Activated CD4-positive, alpha-beta T cell treated with anti-CD3 and anti-CD28 coated beads for 48 hours (primary cell): ENCODE measurements at places on chromosomes 3 and 15.
A peak's percentile ranks its signal among the peaks of the same experiment; 100 is the strongest.

DNA sequence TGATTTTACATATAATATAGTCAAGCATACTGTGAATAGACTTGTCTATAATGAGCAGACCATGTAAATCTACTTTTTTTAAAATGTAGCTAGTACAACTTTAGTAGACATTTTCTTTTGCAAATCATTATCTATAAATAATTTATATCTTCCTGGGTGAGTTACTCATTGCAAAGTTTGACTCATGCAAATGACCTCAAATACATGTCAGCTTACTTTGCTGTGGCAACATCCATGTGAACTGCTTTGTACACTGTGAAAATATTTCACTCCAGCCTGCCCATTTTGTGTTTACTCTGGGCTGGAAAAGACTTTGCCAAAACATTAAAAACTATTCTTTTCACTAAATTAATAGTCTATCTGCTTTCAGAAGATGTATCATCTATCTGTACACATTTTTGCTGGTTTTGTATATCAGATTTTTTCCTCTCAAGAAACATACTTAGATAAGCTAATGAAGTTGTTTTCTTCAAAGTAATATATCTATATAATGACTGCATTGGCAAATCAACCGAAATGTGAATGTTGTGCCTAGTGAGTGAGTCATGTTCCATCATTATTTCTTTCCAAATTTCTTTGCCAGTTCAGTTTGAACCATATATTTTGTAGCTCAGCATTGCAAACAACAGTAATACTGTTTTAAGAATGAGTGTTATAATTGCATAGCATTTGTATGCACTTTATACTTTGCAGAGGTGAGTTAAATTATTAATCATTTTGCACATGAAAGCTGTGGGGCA is 26.5 kb downstream of the IGSF10 start:
- DNase-seq: no peak

DNA sequence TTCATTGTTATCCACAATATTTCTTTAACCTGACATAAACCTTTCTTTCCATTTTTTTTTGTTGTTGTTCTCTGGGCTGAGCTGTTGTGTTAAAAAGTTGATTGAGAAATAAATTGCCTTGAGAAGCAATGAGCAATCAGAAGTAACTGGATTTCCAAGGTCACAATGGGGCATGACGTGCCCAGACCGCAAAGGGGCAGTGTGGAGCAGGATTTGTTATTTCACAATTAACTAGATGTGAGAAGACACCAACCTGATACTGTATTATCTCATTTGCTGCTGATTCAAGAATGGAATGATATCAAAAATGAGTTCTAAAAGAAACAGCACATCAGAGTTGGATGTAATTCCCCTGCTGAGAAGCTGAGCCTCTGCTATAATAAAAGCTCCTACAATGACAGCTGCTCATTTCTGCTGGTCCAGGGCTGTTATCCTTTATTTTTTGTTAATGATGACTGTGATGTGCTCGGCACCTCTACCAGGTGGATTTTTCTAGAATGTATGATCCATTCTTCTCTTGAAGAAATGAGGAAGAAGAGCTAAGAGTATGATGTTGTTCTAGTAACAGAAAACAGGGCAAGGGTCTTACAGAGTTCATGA is 28.1 kb downstream of the CPNE4 start:
- DNase-seq: peak; percentile 46

DNA sequence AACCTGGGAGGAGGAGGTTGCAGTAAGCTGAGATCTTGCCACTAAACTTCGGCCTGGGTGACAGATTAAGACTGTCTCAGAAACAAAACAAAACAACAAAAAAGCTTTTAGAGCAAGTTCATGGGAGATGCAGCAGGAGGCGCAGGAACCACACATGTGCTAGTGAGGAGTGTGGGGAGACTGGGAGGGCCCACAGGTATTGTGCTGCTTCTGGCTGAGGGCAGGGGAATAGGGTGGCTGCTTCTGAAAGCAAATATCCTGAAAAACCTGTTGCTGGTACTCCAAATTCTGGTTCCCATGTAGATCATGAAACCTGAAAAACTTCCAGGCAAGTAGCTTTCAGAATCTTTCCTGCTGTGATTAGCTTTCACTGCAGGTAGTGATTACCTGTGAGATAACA is 22.1 kb downstream of the TYRO3 start:
- peak; percentile 15 for DNase-seq

DNA sequence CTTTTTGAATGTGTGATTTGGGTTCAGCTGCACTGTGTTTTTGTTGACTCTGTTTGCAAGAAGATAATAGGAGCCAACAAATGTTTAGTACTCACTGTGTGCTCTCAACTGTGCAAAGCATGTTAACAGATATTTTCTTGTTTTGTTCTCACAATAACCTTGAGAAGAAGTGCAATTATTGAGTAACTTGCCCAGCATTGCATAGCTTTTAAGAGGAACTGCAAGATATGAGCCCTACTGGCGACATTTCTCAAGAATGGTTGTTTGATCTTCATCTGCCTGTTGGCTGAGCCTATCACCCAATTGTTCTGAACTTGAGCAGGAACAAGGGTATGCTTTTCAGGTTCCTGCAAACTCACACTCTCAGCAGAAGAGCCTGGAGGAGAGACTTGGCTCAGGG is 43.4 kb upstream of the AGBL1 start:
- no peak for DNase-seq

GRCh38 chr15:57418635-57419034 is 42.3 kb downstream of the CGNL1 start:
- no peak for DNase-seq

DNA sequence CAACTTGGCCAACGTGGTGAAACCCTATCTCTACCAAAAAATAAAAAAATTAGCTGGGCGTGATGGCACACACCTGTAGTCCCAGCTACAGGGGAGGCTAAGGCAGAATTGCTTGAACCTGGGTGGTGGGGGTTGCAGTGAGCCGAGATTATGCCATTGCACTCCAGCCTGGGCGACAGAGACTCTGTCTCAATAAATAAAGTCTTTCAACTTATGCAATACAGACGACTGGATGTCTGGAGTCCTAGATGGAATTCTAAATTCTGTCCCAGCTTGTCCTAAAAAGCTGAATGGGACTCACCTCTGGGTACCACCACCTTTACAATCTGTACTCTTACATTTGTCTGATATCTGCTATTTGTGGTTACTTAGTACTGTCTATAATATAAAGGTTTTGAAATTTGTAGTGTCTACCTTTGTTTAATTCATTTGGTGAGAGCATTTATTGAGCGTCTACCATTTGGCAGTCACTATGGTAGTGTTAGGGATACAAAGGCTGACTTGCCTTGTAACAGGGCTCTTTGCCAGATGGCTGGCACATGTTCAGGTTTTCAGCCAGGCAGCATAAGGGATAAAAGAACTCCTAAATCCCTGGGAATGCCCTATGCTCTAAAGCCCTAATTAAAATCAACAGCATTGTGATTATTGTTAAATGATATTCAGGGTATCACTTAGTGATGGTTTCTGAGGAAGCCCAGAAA is 7.2 kb upstream of the ZNF609 start:
- no peak for DNase-seq

DNA sequence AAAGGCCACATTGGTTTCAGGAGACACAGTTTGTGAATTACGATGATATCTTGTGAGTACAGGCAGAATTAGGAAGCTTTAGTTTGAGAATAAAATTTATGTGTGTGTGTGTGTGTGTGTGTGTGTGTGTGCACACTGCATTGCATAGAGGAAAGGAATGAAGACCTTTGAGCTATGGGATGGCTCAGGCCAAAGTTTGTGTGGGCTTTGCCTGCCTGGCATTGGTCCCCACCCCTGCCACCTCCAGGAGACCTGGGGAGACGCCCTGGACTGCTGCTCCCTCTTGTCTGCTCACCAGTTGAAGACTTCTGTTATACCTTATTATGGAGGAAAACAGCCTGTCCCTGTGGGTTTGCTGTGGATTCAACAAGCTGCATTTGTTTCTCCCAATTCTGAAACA is 37.2 kb downstream of the TIGIT start:
- DNase-seq: no peak

- DNase-seq: no peak
Observed at GRCh38 chr15:74025436-74025835, 30.9 kb downstream of the PML start.

DNA sequence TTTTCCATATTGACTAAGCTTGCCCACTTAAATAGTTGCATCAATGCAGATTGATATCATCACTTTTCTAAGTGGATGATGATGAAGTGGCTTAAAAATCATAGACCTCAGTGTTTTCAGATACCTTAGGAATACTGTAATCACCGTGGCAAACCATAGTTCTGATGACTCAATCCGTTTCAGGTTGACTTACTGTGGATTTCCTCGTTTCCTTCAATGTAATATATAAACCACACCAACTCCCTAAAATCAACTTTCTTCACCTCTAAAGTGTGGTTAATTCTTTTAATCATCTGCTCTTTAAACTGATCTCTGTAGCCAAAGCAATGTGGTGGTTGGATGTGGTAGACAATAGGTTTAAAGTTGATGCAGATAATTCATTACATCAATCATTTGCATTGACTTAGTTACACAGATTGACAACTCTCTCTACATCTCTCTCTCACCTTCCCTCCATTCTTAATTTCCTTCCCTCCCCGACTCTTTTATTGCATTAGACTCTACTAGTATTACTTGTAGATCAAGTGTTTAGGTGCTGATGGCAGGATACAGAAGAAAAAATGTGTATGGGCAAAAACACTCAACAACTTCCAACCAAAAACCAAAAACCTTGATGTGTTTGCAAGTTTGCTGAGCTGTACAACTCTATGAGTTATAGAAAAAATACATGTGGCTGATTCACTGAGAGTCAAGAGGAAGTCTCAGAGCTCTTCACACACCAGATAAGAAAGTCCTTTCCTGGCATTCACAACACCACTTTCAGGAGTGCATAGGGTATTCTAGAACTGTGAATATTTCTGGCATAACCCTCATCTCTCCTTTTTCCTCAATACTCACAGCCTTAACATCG is 243.5 kb downstream of the NFKBIZ start:
- DNase-seq: peak; percentile 16

DNA sequence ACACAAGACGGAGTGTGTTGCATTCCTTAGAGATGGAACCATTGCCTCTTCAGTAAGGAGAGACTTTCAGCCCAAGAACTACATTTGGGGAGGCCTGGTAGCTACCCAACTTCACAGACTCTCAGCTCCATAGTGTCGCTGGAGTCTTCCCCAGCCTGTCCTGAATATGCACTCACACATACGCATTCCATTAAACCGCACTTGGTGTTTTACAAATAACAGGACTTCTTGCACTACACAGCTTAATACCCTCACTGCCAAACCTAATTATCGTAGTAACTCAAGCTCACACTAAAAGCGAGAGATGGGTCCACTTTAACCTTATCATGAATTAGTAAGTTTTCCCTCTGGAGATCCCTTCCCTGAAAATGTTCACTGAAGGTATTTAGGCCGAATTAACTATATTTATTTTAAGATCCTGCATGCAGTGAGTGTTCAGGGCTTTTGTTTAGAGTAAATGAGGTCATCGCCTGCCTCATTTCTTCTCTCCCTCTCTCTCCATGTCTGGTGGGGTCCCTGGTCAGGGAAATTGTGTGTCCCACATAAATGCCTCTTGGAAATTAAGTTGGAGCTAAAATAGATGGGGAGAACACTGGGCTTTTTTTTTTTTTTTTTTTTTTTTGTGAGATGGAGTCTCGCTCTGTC is 171.9 kb downstream of the FAM43A start:
- DNase-seq: no peak

GRCh38 chr15:74428970-74429780 is 4.6 kb downstream of the SEMA7A start:
- DNase-seq: no peak

DNA sequence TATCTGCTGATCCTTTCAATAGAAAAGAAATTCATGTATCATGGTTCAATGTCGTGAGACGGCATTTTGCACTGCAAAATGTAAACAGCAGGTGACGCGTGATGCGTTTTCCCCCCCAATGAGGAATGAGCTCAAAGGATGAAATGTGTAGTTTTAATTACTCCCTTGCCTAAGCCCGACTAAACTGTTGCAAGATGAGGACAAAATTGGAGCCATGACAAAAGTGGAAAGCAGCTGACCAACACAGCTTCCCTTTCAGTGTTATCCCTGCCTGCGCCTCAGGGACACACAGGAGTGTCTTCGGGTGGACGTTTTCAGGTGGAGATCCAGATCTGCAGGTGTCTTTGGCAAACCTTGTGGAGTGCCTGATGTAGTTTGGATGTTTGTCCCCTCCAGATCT is 92.0 kb downstream of the GABRG3 start:
- DNase-seq: no peak

- DNase-seq: no peak
Observed at GRCh38 chr3:99666201-99666600, 27.8 kb downstream of the COL8A1 start.

DNA sequence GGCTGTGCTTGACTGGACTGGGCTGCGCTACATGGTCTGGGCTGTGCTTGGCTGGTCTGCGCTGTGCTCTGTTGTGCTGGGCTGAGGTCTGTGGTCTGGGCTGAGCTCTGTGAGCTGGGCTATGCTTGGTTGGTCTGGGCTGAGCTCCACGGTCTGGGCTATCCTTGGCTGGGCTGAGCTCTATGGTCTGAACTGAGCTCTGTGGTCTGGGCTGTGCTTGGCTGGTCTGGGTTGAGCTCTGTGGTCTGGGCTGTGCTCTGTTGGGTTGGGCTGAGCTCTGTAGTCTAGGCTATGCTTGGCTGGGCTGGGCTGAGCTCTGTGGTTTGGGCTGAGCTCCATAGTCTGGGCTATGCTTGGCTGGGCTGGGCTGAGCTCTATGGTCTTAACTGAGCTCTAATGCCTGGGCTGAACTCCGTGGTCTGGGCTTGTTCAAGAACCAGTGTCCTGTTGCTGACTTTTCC is 92.0 kb downstream of the PLXNA1 start:
- no peak for DNase-seq

DNA sequence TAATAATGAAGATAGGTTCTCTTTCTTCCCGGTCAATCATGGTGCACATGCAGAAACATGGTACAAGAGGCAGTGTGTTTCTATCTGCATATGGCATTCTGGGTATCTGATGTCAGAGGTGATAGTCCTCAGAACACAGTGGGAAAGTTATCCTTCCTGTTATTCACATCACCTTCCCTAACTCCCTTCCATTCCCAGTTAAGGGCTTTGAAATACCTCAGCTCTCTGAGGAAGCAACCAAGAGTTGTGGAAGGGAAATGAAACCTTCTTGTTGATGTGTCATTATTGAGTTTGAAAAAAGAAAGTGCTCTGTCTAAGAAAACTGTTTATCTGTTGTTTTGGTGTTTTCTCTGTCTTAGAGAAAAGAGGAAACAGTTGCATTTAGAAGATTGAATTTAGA is 21.9 kb upstream of the P2RY13 start:
- DNase-seq: no peak
